ENCODE measurements at places on chromosomes 6 and 20. TPM values are rescaled to one million over a fixed set of nuclear protein-coding genes. Genes with fewer than 3 reads are reported as not detected.
A peak's percentile ranks its signal among the peaks of the same experiment; 100 is the strongest.

DNA sequence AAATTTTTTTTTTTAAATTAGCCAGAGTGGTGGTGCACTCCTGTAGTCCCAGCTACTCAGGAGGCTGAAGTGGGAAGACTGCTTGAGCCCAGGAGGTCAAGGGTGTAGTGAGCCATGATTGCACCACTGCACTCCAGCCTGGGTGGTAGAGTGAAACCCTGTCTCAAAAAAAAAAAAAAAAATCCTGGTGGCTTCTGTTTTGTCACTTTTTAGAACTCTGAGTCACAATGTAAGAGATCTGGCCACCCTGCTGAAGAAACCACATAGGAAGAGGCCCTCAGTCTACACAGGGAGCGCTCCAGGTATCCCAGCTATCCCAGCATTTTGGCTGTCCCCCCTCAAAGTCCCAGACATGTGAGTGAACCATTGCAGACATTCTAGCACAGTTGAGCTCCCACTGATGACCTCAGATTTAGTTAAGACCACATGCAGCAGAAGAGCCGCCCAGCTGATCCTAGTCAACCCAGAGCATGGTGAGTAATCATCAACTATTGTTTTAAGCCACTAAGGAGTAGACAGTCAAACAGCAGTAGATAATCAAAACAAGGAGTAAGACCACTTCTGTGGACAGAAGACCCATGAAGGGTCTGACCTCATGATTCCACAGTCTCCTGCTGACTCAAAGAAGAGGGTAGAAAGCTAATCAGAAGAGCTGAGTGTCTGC, 12.7 kb upstream of the ARFGEF2 start:
- DNase-seq: no peak

DNA sequence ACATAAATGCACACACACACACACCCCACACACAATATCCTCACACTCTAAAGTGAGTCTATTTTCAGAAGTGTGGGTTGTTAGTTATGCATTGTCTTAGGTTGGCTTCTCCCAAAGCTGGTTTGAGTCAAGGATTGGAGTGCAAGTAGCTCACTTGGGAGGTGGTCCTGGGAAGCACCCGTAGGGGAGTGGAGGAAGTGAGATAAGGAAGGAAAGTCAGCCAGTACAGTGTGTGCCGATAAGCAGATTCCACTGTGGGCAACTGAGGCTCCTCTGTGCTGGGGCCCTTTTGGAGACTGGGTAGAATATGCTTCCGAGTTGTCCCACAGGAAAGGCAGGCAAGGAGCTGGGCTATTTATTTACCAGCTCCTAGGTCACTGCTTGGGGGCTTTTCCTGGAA, 67.2 kb downstream of the PLCB4 start:
- DNase-seq: no peak

DNA sequence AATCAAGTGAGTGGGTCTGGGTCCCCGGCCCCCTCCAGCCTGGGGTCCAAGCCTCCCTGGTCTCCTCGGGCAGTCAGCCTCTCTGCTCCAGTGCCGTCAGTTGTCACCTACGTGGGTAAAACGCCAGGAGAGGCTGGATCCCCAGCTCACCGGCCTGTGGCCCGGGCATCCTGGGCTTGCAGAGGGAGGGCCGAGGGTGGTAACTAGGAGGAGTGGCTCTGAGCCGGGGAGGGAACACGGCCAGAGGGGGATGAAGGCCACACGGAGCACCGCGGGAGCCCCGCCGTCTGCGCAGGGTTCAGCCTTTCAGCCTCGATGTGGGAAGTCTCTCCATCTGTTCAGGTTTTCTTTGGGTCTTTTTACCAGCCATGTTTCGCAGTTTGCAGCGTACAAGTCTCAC, 29.5 kb upstream of the BHLHE23 start:
- no peak for DNase-seq

DNA sequence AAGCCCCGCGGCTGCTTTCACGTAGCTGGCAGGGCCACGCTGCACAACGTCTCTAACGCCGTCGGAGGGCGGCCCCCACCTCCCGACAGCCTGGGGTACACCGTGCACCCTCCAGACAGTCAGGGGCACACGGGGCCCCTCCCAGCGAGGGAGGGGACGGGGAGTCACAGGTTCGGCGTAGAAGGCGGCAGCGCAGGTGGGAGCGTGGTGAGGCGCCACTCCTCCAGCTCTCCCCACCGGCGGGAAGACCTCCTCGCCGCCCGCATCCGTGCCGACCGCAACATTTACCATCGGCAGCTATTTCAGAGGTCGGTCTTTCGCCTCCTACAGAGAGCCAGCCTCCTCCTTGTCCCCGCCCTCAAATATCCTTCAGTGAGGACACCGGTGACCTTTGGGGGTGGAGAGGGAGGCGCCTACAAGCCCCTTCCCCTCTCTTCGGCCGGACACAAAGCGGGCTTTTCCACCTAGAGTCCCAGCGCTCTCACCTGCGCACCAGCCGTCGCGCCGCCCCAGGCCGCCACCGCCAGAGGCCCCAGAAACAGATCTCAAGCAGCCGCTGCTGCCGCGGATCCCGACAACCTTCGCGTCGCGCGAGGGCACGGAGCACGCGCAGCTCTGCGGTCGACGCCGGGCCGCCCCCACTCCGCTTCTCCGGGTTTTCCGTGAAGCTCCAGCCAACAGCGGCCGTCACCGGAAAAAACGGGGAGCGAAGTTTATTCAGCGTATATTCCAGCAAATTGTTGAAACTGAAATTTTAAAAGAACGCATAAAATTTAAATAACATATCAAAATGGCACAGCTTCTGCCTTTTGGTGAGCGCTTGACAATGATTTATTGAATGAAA, at the start of gene MKKS:
TSS of gene MKKS (minus strand) at position 600 of the 844 bp plus-strand sequence. CDS start 20,708 bp downstream, outside the sequence.
- DNase-seq: peak; percentile 93

- DNase-seq: no peak
These were observed 25.3 kb downstream of the MDN1 start for GRCh38 chr6:89794324-89794723.

DNA sequence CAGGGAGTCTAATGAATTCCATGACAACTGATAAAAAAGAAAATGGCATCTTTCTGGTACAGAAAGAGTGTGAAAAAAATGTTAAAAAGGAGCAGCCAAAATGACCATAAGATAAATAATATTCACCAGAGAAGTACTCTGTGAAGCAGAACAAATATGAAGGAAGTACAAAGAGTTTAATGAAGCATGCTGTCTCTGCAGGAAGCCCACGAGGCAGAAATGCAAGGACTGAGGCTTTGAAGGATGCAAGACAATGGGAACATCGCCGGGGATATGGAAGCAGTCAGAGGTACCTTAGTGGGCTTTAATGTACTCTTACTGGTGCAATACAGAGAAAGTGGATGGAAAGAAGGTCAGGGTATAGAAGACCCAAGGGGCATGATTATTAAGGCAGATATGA, 50.7 kb downstream of the NOX3 start:
- DNase-seq: no peak

The TCP11 gene
- 1.7 TPM for total RNA-seq

The SOX12 gene
- 6.8 TPM for total RNA-seq

The CCN6 gene
- total RNA-seq: not detected

The PAX1 gene
- not detected for total RNA-seq

The CRISP3 gene
- 0.80 TPM for total RNA-seq

The LY6G6C gene
- not detected for total RNA-seq

All from lung (tissue), 17 donors.